ENCODE measurements at places on chromosomes 6 and 20.
A peak's percentile ranks its signal among the peaks of the same experiment; 100 is the strongest.

GRCh38 chr6:113662093-113662665, 195.0 kb upstream of the MARCKS start:
- DNase-seq, result no peak

DNA sequence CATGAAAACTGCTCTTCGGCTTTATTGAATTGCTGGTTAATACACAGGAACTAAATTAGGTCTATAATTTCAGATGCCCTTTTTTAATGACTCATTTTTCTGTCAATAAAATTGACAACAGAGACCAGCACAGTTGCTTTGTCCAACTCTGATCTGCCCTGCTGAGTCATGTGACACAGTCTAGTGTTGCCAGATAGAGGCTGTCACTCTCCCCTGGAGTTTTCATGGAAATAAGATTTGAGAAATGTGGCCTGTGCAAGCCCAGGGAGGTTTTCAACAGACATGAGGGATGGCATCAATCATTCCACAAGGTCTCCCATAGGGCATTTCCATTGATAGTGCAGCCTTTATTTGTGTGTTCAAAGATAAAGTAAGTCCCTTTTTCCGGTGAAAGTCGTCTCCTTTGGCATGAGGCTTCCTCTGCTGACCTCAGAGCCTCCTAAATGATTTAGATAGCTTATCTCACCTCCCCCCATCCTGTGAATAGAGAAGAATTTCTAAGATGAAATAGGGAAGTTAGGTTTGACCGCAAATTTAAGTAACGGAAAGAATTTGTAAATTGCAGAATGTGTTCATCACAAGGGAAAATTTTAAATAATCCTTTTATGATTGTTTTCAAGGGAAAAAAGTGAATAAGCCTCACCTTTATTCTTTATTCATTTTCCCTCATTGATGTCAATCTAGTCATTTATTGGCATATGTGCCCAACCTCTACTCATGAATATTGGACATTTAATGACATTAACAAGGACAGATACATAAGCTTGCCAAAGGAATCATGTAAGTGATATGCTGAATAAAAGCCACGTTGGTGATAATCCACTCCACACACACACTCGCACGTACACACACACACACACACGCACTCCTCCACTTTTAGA, 277.7 kb downstream of the ADGB start:
- no peak for DNase-seq

DNA sequence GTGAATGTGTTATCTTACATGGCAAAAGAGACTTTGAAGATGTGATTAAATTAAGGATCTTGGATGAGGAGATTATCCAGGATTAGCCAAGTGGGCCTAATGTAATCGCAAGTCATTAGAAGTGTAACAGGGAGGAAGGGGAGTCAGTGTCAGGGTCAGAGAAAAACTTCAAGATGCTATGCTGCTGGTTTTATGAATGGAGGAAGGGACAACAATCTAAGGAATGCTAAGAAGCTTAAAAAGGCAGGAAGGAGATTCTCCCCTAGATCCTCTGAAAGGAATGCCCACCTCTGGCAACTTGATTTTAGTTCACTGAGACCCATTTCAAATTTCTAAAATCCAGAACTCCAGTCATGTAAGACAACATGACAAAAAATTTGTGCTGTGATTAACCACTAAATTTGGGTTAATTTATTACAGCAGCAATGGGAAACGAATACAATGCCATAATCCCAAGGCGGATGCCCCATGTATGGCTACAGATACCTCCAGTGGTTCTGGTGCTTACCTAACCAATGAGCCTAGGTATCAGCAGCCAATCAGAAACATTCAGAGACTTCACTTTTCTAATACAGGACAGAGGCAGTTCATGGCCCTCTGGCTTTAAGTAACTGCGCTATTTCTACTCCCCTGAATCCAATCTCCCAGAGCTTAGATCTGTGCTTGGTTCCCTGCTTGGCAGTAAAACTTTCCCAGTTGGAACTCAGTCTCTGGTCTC, 3.6 kb upstream of the TAAR8 start:
- DNase-seq, result no peak

- DNase-seq, result peak; percentile 44
Observed at GRCh38 chr6:166595061-166595780, 8.7 kb upstream of the RAMACL start.
